ENCODE measurements at places on chromosomes 3 and 15.

GRCh38 chr3:194731506-194732073 is 45.9 kb downstream of the FAM43A start:
- no peak for DNase-seq

DNA sequence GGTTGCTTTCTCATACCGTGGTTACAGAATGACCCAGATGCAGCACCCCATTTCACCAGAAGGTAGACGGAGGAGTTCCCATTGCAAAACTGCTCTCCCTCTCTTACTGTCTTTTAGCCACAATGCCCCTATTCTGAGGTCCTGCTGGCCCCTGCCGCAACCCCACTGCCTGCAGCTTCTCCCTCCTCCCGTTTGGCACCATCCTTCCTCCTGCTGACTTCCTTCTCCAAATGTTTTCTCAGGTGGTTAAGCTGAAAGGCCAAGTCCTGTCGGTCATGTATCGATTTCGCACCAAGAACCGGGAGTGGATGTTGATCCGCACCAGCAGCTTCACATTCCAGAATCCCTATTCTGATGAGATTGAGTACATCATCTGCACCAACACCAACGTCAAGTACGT is 132.3 kb upstream of the ABHD17C start:
- DNase-seq, result no peak

GRCh38 chr3:143241481-143241951 is 121.9 kb downstream of the CHST2 start:
- DNase-seq, result no peak

- DNase-seq, result peak; percentile 79
Measured at GRCh38 chr3:11236588-11237461, 35.4 kb upstream of the ATG7 start.

- no peak for DNase-seq
Measured at GRCh38 chr3:10646531-10647335, 141.3 kb upstream of the ATP2B2 start.

DNA sequence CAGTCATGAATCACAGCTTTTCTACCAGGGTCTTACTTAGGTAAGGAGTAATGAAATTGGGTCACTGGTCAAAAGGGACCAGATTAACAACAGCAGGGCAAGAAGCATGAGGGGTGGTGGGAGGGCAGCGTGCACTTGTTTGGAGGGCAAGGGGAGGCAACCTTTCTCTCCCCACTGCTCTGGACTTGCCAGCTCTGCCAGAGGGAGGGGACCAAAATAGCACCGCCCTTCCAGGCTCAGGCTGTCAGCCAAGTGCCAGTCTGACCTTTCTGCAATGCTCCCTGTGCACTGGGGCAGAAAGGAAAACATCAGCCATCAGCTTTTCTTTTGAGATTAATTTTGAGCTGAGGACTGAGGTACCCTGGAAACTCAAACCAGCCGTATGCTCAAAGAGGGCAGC is 4.5 kb upstream of the ULK3 start:
- no peak for DNase-seq

- no peak for DNase-seq
Measured at GRCh38 chr15:42576040-42576594, 711 bp downstream of the STARD9 start.

DNA sequence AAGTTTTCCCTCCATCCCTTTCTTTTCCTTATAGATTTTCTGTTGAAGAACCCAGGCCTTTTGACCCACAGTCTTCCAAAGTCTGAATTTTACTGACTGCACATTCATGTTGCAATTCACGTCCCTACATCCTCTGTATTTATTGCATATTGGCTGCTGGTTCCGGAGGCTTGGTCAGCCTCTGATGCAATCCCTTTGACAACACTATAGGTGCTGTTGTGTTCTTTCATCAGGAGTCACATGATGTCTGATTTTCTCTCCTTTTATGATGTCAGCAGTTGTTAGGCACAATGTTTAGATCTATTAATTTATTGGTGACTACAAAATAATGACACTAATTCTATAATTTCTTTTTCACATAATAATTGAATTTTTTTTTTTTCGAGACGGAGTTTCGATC is 8.7 kb downstream of the CYP1A1 start:
- no peak for DNase-seq

GRCh38 chr15:85430406-85431204 is 50.2 kb downstream of the AKAP13 start:
- no peak for DNase-seq

DNA sequence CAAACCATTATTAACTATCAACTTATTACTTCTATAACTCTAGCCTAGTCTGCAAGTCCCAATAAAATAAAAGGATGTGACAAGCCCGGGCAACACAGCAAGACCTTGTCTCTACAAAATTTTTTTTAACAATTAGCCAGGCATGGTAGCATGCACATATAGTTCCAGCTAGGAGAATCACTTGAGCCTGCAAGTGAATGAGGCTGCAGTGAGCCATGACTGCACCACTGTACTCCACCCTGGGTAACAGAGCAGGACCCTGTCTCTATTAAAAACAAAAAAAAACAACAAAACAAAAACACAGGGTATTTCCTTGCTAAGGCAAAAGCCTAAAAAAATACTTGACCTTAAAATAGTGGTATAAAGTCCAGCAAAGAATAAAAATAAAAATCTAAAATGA is 31.4 kb downstream of the ANKRD28 start:
- DNase-seq, result no peak

- DNase-seq, result no peak
Measured at GRCh38 chr15:45842151-45842550, 207.3 kb downstream of the SQOR start.

DNA sequence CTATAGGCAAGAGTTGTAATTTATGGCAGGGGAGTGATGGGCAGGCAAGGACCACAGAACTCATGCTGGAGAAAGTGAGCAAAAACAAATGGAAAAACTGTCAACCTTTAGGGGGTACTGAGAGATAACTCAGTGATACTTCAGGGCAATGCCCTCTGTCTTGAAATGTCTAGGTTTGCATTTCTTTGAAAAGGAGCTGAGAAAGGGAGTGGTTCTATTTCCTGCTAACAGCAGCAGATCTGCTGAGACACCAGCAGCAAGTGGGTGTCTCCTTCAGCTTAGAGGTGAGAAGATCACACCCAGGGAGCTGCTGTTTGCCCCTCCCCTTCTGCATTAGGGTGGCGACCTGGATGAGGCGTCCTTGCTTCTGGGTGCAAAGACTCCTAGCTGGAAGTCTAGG is 42.3 kb upstream of the XIRP1 start:
- peak; percentile 67 for DNase-seq

GRCh38 chr15:38127306-38127771 is 125.3 kb upstream of the SPRED1 start:
- no peak for DNase-seq

- no peak for DNase-seq
Measured at GRCh38 chr3:154758109-154758868, 321.8 kb upstream of the MME start.

DNA sequence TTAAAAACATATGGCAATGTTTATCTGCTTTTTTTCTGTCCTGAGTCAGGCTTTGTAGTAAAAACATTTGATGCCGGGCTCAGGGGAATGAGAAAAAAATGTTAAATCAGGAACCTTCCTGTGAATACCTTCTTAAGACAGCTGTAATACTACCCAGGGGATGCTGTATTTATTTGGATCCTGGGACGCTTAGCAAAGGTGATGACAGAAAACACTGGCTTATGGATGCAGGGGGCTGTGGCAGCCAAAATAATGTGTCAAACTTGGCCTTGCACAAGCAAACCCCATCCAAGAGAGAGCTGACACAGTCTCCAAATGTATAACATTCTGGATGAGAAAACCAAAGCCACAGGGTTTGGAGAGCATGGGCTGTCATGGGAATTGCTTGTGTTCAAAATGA is 438.2 kb upstream of the PROK2 start:
- no peak for DNase-seq

DNA sequence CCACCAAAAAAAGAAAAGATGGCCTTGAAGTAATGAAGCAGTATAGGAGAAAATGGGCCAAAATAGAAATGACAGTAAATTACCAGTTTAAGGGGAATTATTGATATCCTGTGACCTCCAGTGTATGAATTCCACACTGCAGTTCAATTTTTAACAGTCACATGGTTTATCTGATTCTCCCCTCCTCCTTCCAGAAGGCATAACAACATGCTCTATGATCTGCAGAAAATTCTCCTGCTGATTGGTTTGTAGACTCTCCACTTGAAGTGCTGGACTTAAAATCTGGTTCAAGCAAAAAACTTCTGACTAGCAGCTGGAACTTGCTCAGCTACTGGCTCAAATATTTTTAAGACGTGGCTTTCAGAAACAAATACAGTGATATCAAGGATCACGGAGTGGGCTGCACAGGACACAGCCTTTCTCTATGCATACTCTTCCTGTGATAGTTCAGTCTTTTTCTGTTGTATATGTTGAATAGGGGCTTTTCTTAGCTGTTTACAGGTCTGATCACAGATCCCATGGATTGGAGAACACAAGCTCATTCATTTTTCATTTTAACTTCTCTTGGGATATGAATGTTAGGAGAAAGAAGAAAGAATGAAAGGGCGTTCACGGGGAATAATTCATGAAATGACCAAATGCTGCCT is 211.5 kb downstream of the LSAMP start:
- DNase-seq, result no peak

- no peak for DNase-seq
Measured at GRCh38 chr15:31338318-31338878, 11.8 kb downstream of the KLF13 start.

Measured in CD4-positive, alpha-beta T cell treated with Interleukin-17A for 1 hour (primary cell).